Activated gamma-delta T cell (primary cell): ENCODE measurements at places on chromosomes 1 and 21.

DNA sequence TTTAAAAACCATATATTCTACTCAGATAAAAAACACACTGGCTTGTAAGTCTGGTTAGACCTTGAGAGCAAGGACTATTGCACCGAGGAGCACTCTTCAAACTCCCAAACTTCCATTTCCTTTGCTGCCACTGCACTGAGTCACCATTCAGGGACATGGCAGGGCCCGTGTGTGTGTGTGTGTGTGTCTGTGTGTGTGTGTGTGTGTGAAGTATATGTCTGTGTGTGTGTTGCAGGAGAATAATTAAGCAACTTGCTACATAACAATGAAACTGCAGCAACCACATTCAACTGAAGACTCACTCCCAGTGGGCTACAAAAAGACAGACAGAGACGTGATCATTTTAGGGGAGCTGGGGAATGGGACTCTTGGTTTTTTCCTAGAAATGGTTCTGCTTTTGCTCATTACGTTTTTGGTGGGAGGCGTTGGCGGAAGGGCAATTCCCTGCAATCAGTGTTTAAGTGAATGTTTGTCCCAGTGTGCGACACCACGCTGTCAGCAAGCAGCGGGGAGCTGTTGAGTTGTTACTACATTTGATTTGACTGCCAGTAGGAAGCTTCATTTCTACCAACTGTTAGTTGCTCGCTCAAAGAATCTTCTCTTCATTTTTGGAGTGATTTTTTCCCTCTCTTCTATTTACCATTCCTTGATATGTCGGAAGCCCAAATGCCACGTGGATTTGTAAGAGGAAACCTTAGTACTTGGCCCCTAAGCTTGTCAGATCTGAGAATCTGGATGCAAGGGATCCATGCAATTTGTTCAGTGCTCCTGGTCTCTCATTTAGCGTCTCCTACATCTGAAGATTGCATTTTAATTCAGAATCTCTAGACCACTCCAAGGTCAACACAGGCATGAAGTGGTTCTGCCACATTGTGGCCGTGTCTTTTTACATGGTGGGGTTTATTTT, 36.1 kb downstream of the ESRRG start:
- no peak for DNase-seq

DNA sequence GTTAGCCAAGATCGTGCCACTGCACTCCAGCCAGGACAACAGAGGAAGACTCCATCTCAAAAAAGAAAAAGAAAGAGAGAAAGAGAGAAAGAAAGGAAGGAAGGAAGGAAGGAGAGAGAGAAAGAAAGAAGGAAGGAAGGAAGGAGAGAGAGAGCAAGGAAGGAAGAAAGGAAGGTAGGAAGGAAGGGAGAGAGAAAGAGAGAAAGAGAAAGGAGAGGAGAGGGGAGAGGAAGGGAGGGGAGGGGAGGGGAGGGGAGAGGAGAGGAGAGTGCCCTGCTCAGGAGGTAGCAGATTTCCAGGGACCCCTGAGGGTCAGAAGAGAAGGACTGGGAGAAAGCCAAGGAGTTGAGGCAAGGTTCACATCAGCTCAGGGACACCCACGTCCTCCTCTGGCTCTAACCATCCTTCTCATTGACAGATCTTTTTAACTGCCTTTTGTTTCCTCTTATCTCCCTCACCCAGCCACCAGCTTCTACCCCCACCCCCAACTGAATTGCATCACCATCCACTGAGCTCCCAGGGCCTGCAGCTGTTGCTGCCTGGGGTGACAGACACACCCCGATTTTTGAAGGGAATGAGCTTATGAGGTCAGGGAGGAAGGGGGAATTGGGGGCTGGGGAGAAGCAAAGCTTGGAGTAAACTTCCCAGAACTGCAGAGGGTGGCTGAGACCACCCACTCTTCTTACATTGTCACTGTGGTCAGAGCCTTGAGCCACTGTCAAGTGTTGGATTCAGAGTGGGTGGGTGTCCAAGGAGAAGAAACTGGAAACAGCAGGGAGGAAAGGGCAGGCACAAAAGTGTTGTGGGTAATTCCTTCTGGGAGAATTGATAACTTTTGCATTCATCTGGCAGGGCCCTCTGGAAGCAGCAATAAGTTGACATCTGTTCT, 91.6 kb downstream of the GLUL start:
- no peak for DNase-seq

- no peak for DNase-seq
Measured at GRCh38 chr1:54965624-54966340, 14.6 kb upstream of the TMEM61 start.

DNA sequence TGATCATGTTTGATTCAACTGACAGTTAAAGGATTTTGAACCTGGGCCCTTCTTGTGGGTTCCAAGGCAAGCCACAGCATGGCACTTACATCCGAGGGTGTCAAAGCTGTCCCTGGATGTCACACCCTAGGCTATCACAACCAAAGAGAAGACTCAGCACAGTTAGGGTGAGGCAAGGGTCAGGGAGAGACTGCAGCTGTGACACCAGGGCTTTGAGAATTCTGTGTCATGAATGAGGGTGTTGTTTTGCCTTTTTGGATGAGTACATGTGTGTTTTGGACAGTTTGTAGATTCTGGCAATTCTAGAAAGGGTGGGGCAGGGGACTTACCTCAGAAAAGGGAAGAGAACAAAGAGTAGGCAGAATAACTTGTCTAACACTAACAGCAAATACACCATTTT, 37.8 kb upstream of the ZNF326 start:
- DNase-seq, result no peak

- no peak for DNase-seq
Measured at GRCh38 chr1:201020721-201021629, 2.5 kb downstream of the KIF21B start.

GRCh38 chr1:171780583-171781175, 781 bp upstream of the METTL13 start:
- no peak for DNase-seq

GRCh38 chr1:221451741-221452140, 290.1 kb downstream of the DUSP10 start:
- DNase-seq, result no peak

DNA sequence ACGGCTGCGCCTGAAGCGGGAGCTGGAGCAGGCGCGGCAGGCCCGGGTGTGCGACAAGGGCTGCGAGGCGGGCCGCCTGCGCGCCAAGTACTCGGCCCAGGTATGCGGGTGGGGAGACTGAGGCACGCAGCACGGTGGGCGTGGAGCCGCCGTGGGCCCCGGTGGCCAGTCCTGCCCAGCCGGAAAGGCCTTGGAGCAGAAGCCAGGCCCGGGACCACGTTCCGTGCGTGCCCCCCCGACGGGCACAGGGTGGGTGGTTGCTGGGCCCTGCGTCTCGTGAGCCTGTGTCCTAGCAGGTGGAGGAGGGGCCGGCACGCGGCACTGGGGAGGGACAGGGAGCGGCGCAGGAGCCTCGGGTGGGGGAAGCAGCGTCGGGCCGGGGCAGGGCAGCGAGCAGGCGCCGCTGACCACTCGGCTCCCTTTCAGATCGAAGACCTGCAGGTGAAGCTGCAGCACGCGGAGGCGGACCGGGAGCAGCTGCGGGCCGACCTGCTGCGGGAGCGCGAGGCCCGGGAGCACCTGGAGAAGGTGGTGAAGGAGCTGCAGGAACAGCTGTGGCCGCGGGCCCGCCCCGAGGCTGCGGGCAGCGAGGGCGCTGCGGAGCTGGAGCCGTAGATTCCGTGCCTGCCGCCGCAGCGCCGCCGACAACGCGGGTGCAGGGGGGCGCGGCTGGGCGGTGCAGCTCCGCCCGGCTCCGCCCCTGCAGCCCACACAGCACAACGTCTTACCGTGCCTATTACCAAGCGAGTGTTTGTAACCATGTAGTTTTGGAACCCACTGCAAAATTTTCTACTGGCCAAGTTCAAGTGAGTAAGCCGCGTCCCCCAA, 78.2 kb downstream of the SKI start:
- no peak for DNase-seq

- DNase-seq, result no peak
Measured at GRCh38 chr1:245074232-245074747, 80.5 kb upstream of the KIF26B start.

DNA sequence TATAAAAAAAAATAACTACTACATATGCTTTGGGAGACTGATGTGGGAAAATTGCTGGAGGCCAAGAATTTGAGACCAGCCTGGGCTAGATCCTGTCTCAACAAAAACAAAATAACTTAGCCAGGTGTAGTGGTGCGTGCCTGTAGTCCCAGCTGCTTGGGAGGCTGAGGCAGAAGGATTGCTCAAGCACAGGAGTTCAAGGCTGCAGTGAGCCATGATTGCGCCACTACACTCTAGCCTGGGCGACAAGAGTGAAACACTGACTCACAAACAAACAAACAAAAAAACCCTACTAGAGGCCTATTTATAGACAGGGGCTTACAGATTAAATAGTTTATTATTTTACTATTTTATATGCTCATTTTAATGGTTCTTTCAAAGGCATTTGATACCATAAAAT, 80.0 kb downstream of the LHX4 start:
- DNase-seq, result no peak

DNA sequence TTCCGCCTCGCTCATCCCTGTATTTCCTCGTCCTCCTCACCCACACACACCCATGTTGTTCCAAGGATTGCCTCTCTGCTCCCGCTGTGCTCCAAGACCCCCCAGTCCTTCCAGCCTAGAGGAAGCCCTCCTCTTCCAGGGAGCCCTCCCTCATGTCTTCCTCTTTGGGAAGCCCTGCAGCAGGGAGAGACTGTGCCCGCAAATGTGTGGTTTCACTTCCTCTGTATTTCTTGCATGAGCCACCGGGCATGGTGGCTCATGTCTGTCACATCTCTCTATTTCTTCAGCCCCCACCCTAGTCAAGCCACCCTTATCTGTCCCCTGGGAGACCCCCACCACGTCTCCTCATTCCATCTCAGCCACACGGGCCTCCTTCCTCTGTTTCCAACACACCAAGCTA, 57.5 kb upstream of the PAX7 start:
- no peak for DNase-seq

DNA sequence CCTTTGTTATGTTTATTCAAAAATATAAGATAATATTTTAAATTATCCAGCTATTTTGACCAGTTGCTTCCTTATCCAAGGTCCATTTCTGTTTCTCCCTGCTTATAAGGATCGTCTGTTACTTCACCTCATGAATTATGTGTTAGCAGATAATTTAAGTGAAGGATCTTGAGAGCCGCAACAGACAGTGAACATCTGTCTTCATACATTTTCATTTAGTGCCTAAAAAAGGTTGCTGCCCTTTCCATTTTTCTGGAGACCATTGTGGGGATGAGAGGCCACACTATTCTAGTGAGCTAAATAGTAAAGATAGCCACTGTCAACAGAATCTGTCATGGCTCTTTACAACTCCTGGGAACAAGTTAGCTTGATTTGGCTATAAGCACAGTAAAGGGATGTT, 154.0 kb downstream of the CLEC20A start:
- DNase-seq, result no peak

GRCh38 chr21:25857308-25858074, 122.7 kb downstream of the GABPA start:
- DNase-seq, result no peak

DNA sequence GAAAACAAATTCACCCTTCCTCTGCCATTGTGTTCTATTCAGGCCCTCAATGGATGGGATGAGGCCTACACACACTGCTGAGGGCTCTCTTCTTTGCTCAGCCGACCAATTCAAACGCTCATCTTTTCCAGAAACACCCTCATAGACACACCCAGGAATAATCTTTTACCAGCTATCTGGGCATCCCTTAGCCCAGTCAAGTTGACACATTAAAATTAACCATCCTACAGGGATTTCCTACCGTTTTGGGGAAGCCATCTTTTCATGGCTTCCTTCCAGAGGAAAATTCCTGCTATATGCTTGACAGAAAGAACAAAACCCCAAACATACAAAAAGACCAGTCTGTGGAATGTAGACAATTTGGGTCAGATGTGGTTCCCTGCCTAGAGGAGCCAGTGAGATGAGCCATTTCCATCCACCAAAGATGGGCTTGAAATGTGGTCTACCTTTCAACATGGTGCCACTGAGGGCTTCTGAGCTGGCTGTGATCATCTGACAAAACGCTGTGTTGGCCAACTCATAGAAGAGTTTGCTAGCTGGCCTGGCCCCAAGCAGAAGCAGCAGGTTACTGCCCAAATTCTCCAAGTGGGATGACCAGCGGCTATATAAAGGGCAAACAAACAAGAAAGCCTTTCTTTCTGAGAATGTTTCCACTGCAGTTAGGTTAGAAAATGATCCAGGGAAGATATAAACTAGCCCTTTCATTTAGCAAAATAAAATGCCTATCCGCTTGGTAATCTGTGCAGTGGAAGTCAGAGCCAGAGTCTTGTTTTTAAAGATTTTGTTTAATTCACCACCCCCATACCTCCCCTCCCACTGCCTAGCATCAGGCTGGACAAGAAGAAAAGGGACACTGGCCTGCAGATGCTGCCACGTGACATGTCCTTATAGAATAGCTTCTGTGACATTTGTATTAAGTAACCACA, 69.1 kb upstream of the MRPS6 start:
- DNase-seq, result no peak

GRCh38 chr1:226425431-226426031, 17.6 kb upstream of the PARP1 start:
- no peak for DNase-seq

DNA sequence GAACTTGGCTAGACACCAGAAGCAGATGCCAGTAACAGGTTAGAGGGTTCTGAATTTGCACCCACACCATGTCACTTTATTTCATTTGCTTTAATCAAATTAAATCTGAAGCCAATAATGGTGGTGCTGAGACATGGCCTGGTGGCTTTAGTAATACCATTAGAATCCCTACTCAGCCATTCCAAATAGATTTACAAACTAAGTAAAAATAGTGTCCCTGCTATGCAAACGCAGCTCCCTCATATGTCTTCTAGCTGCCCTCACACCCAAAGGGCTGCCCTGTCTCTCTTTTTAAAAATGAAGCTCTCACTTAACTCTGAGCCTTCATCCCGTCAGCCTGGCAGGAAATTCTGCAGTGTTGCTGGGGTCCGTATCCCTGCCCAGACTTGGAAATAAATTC, 21.1 kb downstream of the GLUL start:
- DNase-seq, result no peak

DNA sequence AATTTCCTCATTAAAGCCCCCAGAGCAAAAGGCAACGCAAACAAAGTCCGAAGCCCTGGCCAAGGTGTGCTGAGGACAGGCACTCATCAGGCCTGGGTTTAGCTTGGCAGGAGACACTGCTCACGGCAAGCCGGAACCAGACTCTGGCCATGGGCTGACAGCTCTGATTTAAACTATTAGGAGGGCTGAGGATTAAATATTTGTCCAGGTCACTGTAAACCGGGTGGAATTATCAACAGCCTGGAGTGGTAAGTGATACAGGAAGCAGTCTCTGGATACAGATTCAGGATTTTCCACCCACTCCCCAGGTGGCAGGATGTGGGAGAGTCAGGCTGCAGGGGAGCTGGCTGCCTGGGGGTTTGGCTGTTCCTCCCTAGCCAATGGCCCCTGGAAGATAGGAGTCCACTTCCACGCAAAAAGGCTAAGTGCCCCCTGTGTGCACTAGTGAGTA, 42.4 kb downstream of the SLC66A1 start:
- no peak for DNase-seq

- DNase-seq, result no peak
Measured at GRCh38 chr1:5938101-5938646, 54.1 kb downstream of the NPHP4 start.

GRCh38 chr1:225933072-225933471, 7.9 kb downstream of the LEFTY2 start:
- DNase-seq, result no peak
